ENCODE measurements at places on chromosomes 5 and 9.

DNA sequence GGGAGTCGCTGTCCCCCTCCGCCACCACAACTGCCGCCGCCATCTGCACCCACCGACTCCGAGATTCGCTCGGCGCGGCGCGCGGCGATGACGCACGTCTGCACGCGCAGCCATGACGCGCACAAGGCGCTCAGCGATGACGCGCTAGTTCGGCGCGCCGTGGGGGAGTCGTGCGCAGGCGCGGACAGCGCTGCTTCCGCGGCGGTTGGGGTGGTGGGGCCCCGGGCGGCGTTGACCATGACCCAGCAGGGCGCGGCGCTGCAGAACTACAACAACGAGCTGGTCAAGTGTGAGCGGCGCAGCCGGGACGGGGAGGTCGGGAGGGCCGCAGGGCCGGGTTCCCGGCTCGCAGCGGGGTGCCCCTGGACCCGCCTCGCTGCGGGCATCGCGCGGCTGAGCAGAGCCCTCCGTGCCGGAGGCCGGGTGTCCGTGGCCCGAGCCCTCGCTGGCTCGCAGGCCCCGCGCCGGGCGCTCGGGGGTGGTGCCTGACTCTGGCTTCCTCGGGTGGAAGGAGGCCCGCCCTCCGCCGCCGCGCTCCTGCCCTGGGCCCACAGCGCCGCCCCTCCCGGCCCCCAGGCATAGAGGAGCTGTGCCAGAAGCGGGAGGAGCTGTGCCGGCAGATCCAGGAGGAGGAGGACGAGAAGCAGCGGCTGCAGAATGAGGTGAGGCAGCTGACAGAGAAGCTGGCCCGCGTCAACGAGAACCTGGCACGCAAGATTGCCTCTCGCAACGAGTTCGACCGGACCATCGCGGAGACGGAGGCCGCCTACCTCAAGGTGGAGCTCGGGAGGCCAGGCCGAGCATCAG is at the start of the genes ANAPC2 and SSNA1:
Gene ANAPC2 (minus strand): TSS at position 71 of the 807 bp plus-strand sequence. CDS start 28 bp downstream, at position 43.
Gene SSNA1 (plus strand): TSS at position 187 of the 807 bp plus-strand sequence. CDS start 51 bp downstream, at position 238.
- DNase-seq = peak; percentile 94

DNA sequence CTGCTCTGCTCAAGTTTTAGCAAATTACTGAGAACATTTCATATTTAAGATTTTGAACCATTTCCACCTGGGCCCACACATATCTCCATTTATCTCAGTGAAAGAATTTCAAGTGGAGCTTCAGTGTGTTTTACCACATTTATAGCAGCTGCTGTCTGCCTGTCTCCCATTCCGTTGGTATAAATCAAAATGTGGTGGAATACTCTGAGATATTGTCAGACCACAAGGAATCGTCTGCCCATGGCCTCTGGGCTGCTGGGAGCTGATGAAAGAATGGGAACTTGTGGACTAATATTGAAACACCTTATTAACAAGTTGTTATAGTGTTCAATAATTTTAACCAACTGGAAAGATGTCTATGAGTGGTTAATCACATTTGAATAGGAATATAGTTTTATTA is 33.3 kb downstream of the MAST4 start:
- DNase-seq = no peak

DNA sequence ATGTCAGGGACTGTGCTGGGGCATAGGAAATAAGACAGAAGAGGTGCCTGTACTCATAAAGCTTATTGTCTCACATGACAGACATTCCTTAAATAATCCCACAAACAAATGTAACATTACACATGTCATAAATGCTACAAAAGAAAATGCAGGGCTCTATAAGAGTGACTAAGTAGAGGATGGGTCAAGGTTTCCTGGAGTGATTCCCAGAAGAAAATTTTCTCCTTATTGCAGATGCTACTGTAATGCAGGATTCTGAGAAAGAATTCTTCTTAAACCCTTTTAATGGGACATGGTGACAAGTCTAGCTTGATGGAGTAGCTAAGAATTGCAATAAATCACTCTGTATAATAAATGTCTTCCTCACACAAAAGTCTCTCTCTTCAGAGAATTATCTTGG is 55.7 kb downstream of the SH3TC2 start:
- no peak for DNase-seq

DNA sequence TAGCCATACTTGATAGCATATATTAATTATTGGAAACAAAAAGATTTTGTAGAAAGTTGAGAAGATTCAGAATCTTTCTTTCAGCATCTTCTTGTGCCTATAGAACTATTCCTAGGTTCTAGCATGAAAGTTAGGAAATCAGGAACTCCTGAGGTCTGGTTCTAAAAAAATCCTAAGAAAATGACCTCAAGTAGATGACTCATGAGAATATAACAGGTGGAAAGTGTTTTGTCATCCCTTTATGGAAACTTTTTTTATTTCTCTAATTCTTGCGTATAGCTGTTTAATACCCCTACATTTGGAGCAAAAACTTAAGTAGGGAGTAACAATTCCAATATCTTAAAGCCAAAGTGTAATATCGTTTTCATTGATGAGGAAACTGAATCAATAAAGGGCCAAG is 574.1 kb downstream of the NR2F1-AS1 start:
- no peak for DNase-seq

- DNase-seq = no peak
Measured at GRCh38 chr5:119171686-119172085, 100.8 kb downstream of the DMXL1 start.

DNA sequence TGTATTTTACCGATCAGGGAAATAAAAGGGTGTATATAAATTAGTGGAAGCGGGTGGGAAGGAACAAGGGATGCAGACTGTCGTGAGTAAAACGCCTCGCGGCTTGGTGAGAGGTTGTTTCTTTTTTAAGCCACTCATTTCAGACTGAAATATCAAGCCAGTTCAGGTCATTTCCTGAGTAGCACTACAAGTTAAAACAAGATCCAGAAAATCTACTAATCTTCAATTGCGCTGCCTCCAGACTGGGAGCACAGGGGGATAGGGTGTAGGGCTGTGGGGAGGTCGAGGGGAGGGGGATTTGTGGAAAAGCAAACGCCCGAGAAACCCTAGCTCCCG is 140.8 kb downstream of the TSSK1B start:
- no peak for DNase-seq

DNA sequence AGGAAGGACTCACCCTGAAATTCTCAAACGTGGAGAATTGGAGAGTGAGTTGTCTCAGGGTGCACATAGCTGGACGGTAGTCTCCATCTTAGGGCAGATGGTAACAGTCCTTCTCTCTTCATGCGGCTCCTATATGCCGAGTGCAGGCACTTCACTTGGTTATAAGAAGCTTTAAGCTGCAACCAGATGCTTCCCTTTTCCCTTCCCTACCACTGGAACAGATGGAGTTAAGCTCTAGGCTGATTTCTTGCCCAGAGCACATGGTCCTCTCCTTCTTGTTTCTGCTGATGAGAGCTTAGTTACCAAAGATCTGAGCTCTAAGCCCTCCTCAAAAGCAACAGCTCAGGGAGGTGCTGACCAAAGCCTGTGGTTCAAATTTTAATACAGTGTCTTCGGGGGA is 355.7 kb downstream of the ARHGEF28 start:
- no peak for DNase-seq

DNA sequence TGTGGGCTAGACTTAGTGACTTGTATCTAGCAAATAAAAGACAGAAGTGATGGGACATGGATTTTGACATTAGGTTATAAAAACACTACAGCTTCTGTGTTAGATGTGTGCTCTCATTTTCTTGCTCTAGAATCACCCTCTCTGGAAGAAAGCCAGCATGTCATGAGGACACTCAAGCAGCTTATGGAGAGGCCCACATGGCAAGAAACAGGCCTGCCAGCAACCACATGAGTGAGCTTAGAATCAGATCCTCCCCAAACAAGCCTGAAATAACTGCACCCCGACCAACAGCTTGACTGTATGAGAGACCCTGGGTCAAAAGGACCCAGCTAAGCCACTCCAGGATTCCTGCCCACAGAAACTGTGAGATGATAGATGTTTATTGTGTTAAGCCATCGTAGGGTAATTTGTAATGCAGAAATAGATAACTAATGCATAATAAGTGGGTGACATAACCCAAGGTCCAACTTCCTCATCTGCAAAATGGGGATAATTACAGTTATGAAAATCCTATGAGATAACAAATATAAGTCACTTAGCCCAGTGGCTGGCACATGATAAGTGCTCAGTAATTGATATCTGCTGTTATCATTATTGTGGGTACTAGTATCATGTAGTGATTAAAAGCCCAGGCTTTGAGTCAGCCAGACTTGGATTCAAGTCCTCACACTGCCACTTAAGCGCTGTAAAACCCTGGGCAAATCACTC is 86.5 kb downstream of the KLHL3 start:
- DNase-seq = no peak

GRCh38 chr5:154706416-154706815 is 48.8 kb upstream of the LARP1 start:
- DNase-seq = no peak

DNA sequence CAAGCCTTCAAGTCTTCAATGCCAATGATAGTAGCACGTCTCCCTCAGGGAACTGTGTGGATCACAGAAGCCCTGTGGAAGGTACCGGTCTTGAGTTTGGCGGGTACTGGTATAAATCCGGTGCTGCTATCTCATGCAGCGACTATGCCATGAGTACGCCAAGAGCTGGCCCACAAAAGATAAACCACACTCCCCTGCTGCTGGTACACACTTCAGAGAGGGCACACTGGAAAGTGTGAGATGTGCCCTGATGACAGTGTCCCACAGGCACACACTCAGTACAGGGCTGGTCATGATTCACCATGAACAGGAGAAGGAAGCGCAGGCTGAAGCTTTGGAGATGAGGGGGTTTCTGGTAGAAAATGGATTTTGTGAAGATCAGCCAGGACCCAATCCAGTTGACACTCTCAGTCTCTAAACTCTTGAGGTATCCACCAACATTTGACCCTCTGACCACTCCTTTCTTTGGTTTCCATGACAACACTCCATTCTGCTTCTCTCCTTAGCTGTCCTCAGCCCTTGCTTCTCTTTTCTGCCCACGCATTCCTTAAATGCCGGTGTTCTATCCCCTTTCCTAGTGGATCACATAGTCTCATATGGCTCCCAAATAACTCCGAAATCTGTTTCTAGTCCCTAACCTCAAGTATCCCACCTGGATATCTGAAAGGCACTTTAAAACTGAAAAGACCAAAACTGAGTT is 5.1 kb downstream of the AMACR start:
- no peak for DNase-seq

DNA sequence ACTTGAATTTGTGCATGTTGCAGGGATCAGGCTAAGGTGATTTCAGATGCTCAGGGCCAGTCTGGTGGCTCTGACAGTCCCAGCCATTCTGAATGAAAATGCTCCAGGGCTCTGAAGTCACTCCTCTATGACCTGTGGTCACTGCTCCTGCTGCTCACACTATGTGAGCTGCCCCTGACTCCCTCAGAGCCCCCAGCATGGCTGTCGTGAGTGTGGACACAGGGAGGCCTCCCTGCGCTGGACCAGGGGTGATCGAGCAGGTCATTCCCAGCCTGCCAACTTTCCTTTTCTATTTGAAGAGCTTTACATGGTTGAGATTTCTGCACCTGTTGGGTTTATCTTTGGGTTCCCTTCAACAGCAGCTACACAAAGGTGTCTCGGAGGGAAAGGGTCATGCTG is 74.5 kb downstream of the WNK2 start:
- no peak for DNase-seq

DNA sequence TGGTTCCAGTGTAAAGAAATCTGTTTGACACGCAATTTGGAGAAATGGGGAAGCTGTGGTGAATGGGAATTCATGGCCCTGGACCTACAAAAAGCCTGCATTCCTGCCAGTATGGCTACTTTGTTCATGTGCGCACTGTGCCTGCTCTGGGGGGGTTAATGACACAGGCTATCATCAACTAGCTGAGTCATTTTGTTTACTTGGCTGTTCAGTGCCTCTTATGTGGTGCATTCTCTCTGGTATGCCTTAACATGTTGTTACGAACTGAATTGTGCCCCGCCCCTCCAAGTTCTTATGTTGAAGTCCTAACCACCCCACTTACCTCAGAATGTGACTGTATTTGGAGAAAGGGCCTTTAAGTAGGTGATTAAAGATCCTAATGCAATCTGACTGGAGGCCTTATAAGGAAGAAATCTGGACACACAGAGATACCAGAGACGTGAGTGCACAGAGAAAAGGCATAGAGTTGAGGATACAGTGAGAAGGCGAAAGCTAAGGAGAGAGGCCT is 20.4 kb upstream of the UBAP1 start:
- peak; percentile 77 for DNase-seq

- no peak for DNase-seq
Measured at GRCh38 chr5:106241409-106241808, 1429.3 kb downstream of the EFNA5 start.

DNA sequence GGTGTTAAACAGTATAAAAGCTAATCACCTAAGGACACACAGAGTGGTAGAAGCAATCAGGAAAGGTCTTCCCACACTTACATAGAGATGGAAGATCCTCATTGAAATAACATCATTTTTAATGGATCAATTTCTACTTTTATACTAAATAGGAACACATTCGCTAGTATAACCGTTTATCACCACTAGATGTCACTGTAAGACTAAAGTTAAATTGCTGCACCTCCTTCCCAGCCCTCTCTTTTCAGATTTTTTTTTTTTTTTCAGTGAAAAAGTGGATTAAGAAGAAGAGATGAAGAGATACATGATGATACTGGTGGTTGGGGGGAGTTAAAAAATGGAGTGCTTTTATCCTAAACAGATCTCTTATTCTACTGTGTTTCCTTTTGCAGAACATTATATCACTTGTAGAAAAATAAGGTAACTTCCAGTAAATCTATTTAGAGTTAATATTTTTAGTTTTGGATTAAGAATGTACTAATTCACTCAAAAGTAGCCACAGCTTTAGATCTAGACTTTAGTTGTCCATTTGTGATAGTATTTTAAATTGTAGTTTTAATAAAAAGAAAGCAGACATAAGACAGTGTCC is 116.9 kb upstream of the ARRDC3 start:
- peak; percentile 24 for DNase-seq

- no peak for DNase-seq
Measured at GRCh38 chr9:116767219-116767618, 80.1 kb downstream of the TRIM32 start.

DNA sequence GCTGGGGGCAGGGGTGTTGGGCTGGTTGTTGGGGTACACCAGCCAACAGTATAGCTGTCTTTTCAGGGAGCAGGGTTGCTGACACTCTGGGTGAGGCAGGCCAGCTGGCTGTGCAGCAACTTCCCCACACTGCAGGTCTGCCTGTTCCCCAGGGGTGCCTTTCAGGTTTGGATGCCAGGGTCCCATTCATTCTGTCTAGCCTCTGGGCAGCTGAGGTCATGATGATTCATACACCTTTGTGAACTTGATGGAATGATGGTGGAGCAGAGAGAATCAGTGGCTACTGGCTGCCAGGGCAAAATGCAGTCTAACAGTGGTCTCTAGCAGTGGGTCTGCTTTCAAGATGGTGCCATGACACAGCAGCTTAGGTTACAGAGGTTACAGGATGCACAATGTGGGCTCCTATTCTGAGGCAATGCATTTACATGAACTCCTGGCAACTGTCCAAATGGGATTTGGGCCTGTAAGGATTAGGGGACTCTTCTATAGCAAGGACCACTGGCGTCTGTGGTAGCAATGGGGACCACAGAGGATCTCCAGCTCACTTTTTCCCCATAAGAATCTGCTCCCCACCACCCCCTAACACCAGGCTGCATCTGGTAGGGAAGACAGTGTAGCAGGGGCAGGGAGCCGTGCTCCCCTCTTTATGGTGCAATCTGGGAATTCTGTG is 103.7 kb downstream of the FEM1C start:
- DNase-seq = no peak

GRCh38 chr9:131259916-131260597 is 16.3 kb downstream of the FAM78A start:
- no peak for DNase-seq
